ENCODE measurements at places on chromosomes 12 and 14.

DNA sequence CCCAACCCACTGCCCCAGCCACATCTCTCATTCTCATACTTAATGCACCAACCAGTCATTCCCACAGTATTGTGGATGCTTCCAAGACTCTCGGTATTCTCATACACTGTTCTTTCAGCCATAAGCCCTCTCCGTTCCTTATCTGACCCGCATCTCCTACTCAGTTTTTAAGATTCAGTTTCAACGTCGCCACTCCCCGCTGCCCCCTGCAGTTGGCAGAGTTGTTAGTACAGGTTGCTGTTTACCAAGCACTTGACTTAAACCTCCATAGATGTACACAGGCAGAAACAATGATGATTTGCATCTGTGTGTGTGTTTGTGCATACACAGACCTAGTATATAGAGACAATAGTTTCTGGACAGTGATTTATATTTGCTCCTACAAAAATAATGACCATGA, 40.2 kb downstream of the PAH start:
- no peak for DNase-seq

GRCh38 chr12:124517260-124518050, 50.0 kb downstream of the NCOR2 start:
- DNase-seq, result peak; percentile 85

GRCh38 chr12:3834774-3835173, 38.4 kb downstream of the PARP11 start:
- DNase-seq, result no peak

GRCh38 chr12:65511912-65512311, 233.4 kb downstream of the MSRB3 start:
- DNase-seq, result no peak

Measured in ureter (tissue), 1 donor.